ENCODE measurements at places on chromosomes 4 and X.
A peak's percentile ranks its signal among the peaks of the same experiment; 100 is the strongest.

- no peak for DNase-seq
Observed at GRCh38 chr4:2375427-2375826, 43.0 kb downstream of the ZFYVE28 start.

DNA sequence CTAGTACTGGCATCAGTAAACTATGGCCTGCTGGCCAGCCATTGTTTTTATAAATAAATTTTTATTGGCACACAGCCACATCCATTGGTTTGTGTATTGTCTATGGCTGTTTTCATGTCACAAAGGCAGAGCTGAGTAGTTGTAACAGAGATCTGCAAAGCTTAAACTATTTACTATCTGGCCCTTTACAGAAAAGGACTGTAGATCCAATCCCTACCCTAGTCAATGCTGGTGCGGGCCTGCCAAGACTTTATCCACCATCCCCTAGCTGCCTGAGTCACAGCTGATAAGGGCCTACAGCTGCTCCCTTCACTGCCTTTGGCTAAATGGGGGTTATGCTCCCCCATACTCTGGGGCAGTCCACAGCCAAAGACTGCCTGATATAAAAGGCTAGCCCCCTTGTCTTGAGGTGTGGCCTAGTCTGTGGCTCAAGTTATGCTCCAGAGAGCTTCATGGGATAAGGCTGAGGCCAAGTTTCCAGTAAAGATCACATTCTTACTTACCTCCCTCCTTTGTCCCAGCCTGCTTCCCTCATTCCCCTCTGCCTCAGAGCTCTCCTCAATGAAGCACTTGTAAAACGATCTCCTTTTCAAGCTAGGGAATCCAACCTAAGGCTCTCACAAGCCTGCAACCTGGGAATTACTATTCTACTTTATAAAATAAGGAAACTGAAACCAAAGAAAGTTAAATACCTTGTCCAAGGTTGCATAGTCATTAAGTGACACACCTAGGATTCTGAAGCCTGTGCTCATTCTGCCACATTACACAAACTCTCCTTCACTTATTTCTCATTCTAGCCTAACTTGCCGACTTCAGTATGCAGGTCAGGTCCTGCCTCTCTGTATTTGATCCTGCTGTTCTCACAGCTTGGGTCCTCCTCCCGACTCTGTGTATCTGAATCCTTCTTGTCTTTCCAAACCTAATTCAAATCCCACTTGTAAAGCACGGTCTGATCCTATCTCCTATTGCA lies 20.7 kb downstream of the ACE2 start:
- DNase-seq: peak; percentile 56

GRCh38 chrX:33686105-33686504 lies 446.0 kb downstream of the FAM47A start:
- DNase-seq: no peak

DNA sequence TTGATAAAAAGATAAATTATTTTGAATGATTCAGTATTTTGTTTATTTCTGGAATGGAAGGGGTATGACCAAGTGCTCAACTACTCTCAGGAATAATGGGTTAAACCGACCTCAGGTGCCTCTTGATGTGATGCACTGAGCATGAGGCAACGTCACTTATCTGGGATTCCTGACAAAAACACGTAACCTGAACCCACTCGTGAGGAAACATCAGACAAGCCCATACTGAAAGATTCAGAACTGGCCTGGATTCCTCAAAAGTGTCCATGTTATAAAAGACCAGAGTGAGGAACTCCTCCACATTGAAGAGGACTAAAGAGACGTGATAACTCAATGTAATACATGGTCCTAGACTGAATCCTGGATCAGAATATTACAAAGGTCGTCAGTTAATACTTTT lies 144.0 kb downstream of the FNIP2 start:
- DNase-seq: no peak

DNA sequence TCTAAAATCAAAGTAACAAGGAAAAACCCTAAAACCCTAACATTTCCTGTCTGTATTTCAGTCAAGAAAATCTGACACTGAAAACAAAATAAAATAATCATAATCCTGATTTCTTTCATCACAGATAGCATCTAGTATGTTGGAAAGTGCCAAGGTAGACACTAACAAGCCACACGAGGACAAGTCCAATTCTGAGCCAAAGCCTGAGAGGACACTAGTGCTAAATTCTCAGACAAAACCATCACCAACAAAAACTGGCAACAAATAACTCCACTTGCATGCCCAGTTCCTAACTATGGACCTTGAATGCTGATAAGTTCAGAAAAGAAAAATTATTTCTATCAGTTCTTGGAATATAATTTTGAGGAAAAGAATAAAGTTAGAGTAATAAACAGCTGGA lies 113.7 kb downstream of the MANBA start:
- DNase-seq: no peak

DNA sequence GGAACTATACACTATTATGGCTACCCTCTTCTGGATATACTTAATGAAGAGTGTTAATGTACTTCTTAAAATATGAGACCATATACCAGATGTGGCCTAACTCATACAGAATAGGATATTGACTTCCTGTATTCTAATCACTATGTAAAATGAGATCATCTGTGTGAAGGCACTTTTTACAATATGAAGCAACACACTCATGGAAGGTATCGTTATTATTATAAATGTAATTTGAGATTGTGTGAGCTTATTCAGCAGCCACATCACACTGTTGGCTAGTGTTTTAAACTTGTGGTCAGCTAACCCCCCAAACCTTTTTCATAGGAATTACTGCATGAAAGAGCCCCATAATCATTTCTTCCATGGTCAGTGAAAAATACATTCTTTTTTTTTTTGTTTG lies 281.8 kb upstream of the TEX13A start:
- no peak for DNase-seq

DNA sequence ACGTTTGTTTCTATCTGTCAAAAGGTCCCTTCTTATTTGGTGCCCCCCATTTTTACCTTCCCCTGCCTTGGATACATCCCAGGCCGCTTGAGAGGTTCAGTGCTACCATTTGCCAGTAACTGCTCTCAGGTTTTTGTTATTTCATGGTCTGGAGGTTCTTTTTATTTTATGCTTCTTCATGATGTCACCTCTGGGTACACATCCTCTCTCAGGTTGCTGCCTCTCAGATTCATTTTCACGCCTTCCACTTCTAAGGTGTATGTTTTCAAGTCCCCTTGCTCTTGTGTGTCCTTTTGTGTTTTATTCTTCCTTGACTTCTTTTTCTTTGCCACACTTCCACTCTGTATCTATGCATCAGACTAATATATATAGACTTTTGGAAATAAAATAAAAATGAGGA lies 640.1 kb upstream of the AADAT start:
- DNase-seq: no peak

Data from endodermal cell (in vitro differentiated cells).